ENCODE measurements at places on chromosomes 1 and 21.

DNA sequence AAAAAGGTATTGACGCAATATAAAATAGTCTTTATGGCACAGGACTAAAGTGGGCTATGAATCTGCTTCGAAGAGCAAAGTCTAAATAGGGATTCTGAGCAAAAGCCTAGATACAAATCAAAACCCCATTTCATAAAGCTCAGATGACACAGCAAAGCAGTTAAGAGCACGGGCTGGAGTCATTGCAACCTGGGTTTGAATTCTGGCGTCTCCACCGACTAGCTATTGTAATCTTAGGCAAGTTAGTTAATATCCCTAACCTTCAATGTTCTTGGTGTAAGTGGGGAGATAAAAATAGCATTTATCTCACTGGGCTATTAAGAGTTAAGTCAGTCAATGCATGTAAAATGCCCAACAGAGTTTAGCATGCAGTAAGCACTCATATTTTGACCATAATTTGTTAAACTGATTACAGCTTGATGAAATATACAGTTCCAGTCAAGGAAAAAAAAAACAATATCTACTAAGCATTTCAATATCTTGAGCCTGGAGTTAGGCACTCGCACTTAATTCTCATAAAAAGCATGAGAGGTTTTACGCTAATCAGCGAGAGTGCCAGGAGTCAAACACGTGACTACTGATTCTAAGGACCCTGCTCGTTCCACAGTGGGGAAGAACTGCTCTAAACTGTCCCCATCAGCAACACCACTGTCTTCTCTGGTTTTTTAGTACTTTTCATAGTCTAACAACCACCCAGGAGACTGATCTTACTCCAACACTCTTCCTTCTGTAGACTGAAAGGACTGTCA lies 75.5 kb downstream of the JAK1 start:
- no peak for DNase-seq

DNA sequence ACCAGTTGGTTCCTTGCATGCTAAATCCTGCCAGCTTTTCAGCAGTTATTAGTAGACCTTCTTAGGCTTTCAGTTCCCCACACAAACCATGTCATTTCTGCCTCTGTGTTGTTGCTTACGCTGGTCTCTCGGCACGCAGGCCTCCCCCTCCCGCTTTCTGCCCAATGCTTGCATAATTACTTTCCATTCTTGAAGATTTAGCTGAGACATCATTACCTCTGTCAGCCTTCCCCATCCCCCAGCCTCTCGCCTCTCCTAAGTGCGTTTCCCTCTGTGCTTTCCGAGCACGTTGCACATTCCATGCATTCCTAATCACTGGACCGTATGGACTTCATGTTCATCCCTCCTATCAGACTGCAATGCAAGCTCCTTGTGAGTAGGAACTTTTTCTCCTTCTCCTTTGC lies 26.8 kb downstream of the TSHB start:
- DNase-seq = no peak

DNA sequence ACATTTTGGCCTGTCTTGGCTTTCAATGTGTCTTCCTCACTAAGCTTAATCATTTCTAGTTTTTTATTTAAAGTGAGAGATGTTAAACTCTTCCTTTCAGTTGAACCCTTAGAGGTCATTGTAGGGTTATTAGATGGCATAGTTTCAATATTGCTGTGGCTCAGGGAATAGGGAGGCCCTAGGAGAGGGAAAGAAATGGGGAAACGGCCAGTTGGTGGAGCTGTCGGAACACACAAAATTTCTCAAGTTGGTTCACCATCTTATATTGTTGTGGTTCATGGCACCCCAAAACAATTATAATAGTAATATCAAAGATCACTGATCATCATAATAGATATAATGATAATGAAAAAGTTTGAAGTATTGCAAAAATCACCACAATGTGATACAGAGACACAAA lies 31.4 kb upstream of the KAZN start:
- no peak for DNase-seq

DNA sequence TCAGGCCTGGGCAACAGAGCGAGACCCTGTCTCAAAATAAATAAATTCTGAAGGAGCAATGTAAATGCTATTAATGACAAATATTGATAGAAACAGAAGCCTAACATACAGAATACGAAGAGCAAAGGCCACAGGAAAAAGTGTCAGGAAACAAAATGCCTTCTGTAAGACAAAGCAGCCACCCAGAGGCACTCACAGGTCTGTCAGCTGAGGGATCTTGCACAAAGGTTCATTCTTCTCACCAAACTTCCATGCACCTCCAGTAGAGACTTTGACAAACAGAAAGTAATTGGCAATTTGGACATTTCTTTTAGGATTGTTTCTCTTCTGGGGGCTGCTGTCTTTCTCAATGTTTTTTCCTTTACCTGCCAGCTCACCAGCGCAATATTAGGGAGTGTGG lies 1.2 kb upstream of the ALDH9A1 start:
- no peak for DNase-seq

GRCh38 chr1:76018045-76018444 lies 56.5 kb upstream of the ST6GALNAC3 start:
- DNase-seq = no peak

- no peak for DNase-seq
Measured at GRCh38 chr1:29515170-29515955, 279.0 kb downstream of the PTPRU start.

DNA sequence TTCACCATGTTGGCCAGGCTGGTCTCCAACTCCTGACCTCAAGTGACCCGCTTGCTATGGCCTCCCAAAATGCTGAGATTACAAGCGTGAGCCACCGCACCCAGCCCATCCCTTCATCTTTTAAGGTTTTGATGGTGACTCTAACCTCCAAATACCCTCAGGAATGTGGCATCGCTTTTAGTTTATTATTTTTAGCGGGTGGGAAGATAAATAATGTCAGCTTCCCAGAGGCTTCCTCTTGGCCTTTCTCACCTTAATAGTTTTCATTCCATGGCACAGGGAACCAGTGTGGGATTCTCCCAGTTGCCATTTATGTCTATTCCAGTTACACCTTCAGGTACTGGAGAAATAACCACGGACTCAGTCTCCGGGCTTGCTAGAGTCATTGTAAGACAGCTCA lies 92.1 kb upstream of the LRRN2 start:
- DNase-seq = no peak

- DNase-seq = no peak
Measured at GRCh38 chr1:9244501-9245229, 10.1 kb downstream of the H6PD start.

DNA sequence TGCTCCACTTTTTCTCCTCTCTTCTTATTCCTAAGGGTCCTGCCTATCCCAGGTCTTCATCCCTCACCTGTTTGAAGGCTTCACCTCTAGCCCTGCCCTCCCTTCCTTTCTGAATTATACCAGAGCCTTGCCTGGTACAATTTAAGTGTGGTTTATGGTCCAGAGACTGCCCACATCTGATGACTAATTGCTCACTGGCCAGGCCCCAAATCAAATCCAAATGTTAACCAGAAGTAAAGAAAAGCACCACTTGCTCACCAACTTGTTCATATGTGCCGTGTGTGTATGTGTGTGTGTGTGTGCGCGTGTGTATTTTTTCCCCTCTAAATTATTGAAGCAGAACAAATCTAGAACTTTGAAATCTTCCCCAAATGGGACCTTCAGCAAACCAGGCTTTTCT lies 26.4 kb downstream of the MYOM3 start:
- DNase-seq = no peak

DNA sequence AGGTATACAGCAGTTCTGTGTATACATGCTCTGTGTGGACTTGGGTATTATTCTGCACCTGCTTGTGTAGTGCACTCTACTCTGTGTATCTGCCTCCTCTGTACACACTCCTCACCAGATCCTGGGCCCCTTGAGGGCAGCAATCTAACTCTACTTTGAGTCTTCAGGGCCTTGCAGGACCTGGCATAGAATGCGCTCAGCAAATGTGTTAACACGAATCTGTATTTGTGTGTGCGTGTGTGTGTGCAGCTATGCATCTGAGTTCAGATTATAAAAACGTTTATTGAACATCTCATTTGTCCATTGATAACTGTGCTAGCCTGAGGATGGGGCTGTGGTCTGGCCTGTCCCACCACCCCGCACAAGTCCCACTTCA lies 3.9 kb upstream of the MEF2D start:
- DNase-seq = peak; percentile 58

DNA sequence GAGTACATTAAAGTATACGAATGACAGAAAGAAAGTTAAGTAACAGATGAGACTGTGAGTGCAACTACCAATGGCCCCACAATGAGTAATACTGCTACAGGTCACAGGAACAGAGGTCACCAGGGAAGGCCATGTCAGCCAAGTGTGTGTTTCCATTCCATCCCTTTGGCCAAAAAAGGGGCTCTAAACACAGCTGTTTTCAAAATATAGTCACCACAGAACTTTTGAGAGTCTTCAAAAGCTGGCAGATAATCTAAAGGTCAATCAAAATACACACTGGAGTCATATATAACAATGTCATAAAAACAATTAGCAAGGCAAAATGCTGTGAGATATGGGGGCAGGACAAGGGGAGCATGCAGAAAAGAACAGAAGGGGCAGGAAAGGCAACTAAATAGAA lies 10.2 kb downstream of the USP24 start:
- DNase-seq = peak; percentile 50

- no peak for DNase-seq
Measured at GRCh38 chr1:11355559-11356475, 82.8 kb downstream of the UBIAD1 start.

DNA sequence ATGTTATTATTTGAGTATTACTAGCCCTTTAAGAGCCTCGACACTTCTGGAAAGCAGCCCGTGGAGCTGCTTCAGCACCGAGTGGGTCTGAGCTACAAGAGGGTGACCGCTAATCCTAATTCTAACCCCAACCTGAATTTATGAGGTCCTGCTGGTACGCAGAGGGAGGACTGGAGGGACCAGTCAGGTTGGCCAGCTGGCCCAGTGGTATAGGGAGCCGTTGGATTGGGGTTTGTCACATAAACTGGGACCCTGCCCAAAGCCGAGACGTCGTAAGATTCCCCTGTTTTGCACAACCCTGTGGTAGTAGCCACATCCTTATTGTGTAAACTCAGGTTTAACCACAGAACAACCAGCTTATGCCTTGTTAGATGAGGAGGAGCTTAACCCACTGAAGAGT lies 60.8 kb upstream of the F3 start:
- peak; percentile 54 for DNase-seq

DNA sequence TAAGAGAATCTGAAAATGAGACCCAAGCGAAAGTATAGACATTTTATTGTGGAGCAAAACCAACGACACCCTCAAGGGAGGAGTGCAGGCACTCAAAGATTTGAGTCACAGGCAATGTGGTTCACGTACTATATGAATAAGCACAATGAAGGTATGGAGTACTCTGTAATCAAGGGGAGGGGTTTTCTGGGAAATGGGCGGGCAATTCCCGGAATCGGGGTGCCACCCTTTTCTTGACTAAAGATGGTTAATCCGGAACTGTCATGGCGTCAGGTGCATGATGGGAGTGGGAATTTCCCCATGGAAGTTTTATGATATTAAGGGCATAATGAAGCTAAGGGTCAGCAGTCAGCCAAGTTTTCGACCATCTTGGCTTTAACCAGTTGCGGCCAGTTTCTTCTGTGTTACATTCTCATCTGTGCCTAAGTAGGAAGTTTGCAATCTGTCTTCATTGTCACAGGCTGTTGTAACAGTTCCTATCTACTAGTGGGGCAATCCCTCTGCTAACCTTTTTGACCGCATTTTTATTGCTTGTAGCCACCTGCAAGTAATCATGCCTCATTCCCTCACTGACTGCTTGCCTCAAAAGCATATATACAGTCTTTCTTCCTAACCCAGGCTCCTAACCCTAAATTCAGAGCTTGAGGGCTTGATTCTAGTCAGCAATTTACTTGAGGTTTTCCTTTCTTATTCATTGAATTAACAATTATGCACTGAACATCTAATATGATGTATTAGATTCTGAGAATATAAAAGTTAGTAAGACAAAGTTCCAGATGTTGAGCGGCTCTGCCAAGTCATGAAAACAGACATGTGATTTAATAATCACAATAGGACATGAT lies 775 bp upstream of the AIM2 start:
- peak; percentile 99 for DNase-seq

DNA sequence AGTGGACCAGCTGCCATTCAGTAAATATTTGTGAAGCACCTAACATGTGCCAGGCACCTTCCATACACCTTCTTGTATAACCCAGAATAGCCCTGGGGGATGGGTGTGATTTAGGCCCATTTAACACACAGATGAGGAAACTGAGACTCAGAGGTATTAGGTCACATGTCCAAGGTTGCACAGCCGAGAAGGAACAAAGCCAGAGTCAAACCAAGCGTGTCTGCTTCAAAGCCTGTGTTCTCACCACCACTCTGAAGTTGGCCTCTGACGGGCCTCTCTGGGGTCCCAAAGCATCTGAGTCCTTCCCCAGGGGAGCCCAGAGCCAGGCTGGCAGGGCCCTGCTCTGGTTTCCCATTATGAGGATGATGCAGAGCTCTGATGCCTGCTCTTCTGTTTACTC lies 65.1 kb downstream of the LACTBL1 start:
- DNase-seq = no peak

DNA sequence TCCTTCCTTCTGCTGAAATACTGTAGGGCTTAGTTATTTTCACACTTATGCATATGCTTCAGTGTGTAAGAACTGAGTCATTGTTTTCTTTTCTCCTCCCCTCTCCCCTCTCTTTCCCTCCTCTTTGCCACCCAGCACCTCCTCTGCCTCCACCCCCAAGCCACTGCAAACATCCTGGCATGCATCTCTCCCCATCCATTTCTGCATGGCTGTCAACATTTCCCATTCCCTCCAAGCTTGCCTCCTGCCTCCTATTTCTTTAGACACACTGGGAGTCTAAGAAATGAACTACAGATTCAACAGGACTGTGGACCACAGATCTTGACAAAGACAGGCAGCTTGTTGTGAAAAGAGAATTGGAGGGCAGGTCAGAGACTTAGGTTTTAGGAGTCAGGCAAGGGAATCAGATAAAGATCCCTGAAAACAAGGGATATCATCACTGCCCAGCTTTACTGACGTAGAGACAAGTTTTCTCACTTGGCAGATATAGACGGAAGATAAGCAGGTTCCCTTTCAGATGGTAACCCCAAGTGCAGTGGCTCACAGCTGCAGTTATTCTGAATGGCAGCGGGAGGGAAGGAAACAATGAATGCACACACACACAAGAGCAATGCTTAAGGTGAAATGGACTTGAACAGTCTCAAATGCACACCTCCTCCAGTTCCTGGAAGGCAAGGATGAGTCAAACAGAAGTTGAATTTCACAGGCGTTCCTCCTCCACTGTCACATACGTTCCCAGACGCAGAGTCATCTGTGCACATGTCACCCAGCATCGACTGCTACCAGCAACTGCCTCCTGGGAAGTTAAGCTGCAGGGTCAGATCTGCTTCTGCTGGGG lies 56.1 kb downstream of the HIVEP3 start:
- peak; percentile 84 for DNase-seq

GRCh38 chr1:234476172-234476571 lies 2.8 kb downstream of the TARBP1 start:
- no peak for DNase-seq

- no peak for DNase-seq
Measured at GRCh38 chr21:33433425-33434114, 30.4 kb downstream of the IFNGR2 start.

- no peak for DNase-seq
Measured at GRCh38 chr1:201134405-201134804, 7.4 kb upstream of the ASCL5 start.

Measured in activated CD4-positive, alpha-beta T cell treated with anti-CD3 and anti-CD28 coated beads, Interleukin-2, Interleukin-6, amounts not matched to agents 100 ng/mL and 50 ng/mL, durations not matched to agents 16 hours and 8 hours (primary cell).